Activated CD4-positive, alpha-beta T cell treated with anti-CD3 and anti-CD28 coated beads, Interleukin-2, amount 50 U/mL, for 16 hours (primary cell): ENCODE measurements at places on chromosomes 11 and 22.

GRCh38 chr11:92828556-92828955 lies 140.9 kb upstream of the MTNR1B start:
- DNase-seq = no peak

GRCh38 chr11:72652873-72653630 lies 21.2 kb downstream of the PDE2A start:
- DNase-seq = no peak

- DNase-seq = no peak
These were observed 24.4 kb downstream of the TPBGL start for GRCh38 chr11:75264971-75265370.

DNA sequence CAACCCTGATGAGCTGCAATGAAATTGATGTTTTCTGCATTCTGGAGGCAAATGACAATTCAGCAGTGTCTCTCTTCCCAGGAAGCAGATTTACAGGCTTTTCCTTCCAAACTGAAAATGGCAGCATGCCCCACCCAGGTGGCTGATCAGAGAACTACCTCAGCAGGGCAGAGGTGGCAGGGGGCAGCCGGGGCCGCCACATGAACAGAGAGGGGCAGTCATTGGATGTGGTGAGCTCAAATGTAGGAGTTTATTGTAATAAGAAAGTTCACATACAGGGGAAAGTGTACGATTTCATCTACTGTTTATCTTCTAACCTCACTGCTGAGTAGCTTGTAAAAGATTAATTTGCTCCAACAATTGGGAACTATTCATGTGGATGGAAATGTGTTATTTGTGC lies 15.7 kb upstream of the PARVA start:
- no peak for DNase-seq

- peak; percentile 46 for DNase-seq
These were observed 69.7 kb downstream of the ETS1 start for GRCh38 chr11:128517451-128518230.

- DNase-seq = no peak
These were observed 8.2 kb downstream of the ALX4 start for GRCh38 chr11:44301564-44302271.

DNA sequence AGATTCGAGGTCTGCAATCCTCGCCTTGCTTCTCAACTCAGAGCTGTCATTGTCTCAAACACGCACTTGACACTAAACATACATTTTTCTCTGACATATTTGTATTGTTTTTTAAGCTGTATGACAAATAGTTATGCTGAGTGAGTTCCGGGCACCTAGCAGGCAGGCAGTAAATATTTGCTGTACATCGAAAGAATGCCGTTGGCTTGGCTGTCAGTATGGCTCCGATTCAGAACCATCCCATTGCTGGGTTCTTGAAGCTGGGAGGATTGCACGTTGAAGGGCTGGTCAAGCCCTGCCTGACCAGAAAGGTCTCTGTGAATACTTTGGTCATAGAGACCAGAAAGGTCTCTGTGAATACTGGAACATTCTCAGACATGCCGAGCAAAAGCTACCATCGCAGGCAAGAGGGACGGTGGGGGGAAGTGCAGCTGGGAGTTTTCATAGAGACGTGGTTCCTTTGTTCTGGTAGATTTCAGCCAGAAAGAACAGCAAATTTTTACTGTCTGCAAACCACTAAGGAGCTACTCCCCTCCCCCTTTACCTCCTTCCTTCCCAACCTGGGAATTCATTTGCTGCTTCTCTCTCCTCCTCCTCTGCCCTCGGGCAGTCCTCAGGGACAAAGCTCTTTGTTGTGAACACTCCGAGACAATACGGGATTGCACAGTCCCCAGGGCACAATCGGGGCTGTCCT lies 202.2 kb upstream of the SORL1-AS1 start:
- no peak for DNase-seq

GRCh38 chr22:42623301-42623751 lies 8.6 kb upstream of the POLDIP3 start:
- DNase-seq = no peak

DNA sequence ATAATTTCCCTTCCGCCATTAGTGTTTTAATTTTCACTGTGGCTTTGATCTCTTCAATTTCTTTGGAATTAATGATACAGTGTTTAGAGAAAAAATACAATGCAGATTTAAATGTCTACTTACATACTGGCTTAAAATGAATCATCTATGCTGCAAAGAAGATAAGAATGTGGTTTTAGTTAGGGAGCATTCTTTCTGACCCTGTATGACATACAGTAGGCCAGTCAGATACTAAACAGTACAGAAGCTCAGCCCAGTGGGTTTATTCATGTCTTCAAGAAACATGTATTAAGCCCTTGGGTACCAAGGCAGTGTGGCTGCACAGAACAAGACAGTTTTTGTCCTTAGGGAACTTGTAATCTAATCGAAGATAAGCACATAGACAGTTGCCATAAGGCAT lies 268.8 kb downstream of the DDX10 start:
- no peak for DNase-seq

DNA sequence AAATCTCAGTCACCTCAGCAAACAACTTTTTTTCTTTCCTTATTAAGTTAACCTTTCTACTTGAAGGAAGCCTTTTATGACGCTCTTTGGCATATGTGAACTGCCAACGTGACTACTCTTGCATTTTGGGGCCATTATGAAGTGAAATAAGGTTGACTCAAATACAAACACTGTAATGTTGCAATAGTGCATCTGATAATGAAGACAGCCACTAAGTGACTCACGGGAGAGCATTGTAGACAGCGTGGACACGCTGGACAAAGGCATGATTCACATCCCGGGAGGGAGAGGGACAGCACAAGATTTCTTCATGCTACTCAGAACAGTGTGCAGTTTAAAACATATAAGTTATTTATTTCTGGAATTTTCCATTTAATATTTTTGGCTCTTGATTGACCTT lies 560.8 kb downstream of the ETS1 start:
- DNase-seq = no peak

- no peak for DNase-seq
These were observed 2.1 kb downstream of the KIF18A start for GRCh38 chr11:28105869-28106268.

DNA sequence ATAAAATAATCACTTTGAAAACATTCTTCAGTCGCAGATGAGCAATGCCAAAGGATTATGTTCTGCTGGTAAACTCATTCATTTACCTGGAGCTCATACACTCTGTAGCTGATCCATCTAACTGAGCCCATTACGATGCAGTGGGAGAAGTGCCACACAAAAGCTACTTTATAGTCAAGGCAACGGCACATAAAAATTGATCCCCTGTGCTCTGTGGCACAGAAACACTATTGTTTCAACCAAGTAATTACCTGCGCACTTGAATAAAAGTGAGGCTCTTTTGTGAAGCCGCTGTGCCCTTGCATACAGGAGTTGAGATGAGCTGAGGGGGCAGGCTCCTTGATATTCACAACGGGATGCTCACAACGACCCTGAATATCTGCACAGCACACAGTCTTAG lies 7.2 kb downstream of the DKK3 start:
- no peak for DNase-seq

- DNase-seq = no peak
These were observed 54.4 kb upstream of the OR4B1 start for GRCh38 chr11:48161951-48162884.

- no peak for DNase-seq
These were observed 30.7 kb upstream of the KCNQ1OT1 start for GRCh38 chr11:2730272-2731129.

DNA sequence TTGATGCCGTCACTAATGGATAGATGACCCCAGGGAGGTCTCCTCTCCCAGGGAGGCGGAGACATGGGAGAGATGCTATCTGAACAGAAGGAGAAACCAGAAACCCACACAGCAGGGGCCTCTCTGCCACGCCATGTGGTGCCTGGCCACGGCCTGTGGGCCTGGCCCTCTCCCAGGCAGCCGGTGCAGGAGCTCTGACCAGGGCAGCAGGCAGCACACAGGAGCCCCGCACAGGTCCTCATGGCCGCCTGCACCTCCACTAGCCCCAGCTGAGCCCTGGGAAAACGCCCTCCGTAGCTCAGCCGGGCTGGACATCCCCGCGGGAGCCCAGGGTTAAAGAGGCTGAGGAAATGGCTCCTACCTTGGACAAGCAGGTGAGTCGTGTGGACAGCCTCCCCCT lies 19.8 kb downstream of the IGSF9B start:
- DNase-seq = no peak

DNA sequence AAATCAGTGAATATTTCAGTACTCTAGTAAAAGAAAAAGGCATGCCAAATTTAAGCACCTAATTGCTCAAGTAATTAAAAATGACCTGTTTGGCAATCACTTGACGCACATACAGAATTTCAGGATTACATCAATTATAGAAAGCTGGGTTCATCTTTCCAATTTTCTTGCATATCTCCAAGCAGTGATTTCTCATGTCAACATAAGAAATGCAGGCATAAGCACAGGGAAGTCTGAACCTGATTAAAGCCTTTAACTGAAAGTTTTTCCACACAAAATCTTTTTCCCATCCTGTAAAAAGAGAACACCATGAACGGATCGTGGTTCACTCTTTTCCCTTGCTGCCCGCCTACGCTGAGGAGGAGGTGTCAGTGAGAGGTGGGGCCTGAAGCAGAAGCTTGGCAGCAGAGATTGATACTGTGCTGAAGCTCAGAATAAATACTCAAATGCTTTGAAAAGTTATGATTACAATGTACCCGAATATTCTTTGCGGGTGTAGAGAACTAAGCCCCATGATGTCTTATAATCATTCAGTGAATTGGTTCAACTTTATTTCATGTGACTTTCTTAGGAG lies 704.1 kb upstream of the CCDC90B start:
- DNase-seq = no peak

- no peak for DNase-seq
These were observed 16.4 kb upstream of the SNX32 start for GRCh38 chr11:65817312-65817834.

DNA sequence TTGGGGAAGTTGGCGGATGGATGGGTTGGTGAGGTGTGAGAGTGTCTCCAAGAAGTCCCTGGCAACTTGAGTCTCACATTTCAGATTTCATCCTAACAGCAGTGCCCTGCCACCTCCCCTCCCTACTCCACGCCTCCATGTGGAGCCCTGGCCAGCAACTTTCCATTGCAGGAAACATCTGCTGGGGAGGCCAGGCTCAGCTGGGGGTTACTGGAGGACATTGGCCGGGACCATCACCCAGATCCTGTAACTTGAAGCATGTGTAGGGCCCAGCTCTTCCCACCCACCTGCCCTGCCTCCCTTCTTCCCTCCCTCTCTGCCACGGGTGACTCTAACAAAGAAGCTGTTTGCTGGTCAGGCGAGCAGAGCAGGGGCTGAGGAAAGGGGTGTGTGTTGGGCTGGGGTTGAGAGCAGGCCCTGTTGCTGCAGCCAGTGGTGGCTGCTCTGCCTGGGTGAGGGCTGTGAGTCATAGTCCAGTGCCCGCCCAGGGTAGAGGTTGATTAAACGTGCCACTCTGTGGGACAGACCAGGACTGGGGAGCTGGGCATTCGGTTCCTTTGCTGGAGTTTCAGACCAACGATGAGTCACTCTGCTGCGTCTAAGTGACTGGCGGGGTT lies 64.0 kb downstream of the SCN3B start:
- no peak for DNase-seq

- DNase-seq = no peak
These were observed 20.2 kb upstream of the VSTM5 start for GRCh38 chr11:93870616-93871015.

DNA sequence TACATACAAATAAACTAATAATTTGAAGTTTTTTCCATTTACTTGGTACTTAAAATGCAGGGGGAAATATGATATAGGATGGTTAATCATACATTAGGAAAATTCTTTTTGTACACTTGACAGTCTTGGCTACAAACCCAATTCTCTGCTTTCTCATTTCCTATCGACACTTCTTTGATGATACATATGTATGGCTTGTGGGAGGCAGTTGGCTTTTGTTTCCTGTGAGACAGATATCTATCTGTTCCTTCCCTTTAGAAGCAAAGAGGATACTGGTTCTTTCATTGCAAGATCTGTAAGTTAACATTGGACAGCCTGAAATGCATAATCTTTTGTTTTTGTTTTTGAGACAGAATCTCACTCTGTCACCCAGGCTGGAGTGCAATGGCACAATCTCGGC lies 47.9 kb upstream of the ADORA2A start:
- DNase-seq = peak; percentile 38

GRCh38 chr11:45924036-45924915 lies 1.8 kb downstream of the LARGE2 start:
- DNase-seq = no peak

GRCh38 chr11:123055191-123055901 lies 6.6 kb downstream of the HSPA8 start:
- peak; percentile 47 for DNase-seq
